ENCODE measurements at places on chromosomes 5 and 9.
A peak's percentile ranks its signal among the peaks of the same experiment; 100 is the strongest.

- no peak for DNase-seq
These were observed 204.9 kb downstream of the SMARCA2 start for GRCh38 chr9:2220036-2220435.

DNA sequence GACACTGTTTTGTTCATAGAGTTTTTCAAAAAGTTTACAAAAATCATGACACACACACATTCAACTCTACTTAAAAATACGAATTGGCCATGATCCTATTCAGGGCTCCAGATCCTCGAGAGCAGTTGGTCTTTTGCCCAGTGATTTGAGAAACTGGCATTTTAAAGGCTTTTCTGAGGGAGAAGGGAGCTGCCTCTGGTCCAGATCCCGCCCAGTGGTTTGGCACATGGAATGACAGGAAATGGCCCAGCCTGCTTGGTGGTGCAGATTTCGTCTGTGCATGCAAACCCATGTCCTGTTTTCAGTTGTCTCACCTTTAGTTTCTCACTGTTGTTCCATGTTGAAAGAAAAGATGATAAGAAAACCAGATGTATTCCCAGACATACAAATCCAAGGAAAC lies 3.6 kb downstream of the CAMK4 start:
- DNase-seq = no peak

- no peak for DNase-seq
These were observed 374.9 kb downstream of the MAT2B start for GRCh38 chr5:163880302-163880701.

GRCh38 chr5:92353107-92354030 lies 970.3 kb upstream of the ARRDC3 start:
- DNase-seq = no peak

DNA sequence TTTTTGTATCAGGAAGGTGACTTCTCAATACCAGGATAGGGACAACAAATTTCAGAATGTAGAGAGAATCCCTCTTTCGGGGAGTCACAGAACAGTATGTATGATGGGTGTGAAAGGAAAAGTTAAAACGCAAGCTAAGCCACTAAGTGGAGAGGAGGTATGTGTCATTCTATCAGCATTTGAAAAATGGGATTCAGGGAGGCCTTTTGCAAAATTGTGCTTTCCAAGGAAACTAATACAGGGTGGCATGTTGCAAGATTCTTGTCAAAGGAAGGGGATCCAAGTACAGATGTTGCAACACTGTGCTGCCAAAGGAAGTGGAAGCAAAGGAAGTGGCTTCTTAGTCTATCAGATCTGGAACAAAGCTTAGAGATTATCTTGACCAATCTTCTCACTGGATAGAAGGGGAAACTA lies 12.6 kb upstream of the TNIP1 start:
- no peak for DNase-seq

GRCh38 chr5:35240892-35241291 lies 10.6 kb upstream of the PRLR start:
- DNase-seq = no peak

DNA sequence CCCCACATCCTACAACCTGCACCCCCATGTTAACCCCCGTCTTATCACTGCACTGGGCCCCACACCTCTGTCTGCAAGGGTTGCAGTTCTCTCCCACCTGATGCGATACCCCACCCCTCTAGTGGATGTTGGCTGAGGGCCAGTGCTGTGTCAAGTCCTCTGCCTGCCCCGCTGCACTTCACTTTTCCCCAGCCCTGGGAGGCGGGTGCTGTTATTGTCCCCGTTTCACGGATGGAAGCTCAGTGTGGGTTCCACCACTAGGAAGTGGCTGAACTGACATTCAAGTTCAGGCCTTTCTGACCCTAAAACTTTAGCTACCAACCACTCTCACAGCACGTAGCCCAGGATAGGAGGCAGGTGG lies 3.5 kb downstream of the SNCB start:
- DNase-seq = no peak

DNA sequence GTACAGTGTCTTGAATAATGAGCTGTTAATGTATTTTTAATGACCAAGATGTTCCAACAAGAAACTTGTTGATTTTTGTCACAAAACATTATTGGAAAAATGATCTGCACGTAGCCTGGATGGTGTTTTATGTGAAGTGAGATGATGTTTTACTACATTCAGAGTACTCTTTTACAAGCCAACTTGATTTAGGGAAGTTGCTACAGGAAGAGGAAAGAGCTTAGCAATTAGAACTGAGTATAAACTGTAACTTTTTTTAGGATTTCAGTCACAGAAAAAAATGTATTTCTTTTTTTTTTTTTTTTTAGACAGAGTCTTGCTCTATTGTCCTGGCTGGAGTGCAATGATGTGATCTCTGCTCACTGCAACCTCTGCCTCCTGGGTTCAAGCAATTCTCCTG lies 113.6 kb upstream of the ADRA1B start:
- DNase-seq = no peak

GRCh38 chr5:76404223-76405211 lies 1.4 kb downstream of the IQGAP2 start:
- DNase-seq = peak; percentile 57

GRCh38 chr5:142478113-142478512 lies 153.3 kb upstream of the SPRY4 start:
- no peak for DNase-seq

- DNase-seq = no peak
These were observed 24.9 kb downstream of the TRPM3 start for GRCh38 chr9:71096421-71097108.

- no peak for DNase-seq
These were observed 6.9 kb upstream of the TRIO start for GRCh38 chr5:14136228-14136627.

GRCh38 chr9:105141146-105141975 lies 103.1 kb upstream of the SLC44A1 start:
- no peak for DNase-seq

All from activated T-helper 1 cell treated with anti-CD3 and anti-CD28 coated beads, Interleukin-2, amount 50 U/mL, for 16 hours (primary cell).